ENCODE measurements at places on chromosomes 11 and 22.

DNA sequence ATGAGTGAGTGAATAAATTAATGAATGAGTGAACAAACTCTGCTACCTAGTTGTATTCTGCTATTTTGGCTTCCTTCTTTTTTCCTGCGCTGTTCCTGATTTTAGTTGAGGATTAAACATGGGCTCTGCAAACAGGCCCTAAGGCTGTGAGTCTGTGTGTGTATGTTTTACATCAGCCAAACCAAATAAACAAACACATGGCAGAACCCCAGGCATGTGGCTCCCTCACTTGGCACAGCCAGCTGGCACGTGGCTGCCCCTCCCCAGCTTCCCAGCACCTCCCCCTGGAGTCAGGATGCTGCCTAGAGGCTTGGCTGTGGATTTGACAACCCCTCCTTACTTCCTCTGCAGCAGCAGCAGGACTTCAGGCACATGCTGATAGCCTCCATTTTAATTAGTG, 593.2 kb downstream of the INSC start:
- no peak for DNase-seq

DNA sequence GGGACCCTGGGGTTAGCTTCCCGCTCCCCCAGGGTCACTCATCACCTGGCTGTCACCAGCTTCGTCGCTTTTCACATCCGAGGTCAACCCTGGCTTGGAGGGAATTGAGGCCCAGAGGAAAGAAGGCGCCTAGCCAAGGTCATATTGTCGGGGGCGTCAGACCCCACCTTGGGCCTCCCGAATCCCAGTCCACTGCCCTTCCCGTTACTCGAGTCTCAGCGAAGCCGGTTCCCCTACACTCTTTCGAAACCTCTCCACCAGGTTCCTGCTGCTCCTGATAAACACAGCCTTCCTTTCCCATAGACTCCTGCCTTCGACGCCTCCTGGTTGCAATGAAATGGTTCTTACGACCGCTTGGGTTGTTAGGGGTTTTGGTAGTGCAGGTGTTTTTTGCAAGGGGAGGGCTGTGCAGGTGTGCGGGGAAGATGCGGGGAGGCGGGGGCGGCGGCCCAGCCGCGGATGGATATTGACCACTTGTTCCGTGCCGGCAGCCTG, 642 bp downstream of the NAA40 start:
- no peak for DNase-seq

DNA sequence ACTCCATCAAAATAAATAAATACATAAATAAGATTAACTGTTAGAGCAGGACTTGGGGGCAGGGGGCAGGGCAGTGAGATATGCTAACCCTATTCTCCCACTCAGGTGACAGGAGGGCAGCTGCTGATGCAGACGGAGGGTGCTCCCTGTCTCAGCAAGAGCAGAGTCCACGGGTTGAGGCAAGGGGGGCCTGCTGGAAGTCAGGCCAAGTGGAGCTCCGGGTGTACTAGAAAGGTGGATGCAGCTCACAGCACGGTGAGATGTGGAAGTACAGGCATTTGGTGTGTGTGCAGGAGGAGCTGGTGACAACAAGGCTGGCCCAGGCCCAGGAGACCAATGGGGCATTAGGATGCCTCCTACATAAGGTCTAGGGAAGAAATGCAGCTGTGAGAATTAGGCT, 467.3 kb upstream of the B3GAT1 start:
- DNase-seq = no peak

DNA sequence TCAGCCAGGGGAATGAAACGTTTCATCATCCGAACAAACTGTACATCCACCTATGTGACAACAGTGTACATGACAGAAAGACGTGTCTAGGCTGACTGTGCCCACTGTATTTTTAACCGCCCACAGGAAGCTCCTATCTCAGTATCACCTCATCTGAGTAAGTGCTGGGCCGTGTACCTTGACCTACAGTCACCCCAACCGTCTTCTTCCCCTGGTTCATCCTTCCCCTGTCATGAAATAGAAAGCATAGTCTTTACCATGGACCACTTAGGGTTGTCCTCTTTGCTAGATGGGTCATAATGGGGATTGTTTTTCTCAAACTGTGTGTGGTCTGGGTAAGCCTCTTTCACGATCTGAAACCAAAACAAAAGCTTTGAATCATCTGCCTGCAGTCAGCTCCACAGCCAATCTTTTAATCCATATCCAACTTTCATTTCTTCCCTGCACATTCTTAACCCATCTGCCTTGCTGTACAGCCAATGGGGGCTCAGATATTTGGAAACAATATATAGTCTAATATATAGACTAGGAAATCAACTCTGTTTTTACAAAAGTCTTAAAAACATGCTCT, 4.2 kb downstream of the THYN1 start:
- no peak for DNase-seq

GRCh38 chr22:49305966-49306631, 521.6 kb downstream of the BRD1 start:
- no peak for DNase-seq

- DNase-seq = no peak
Observed at GRCh38 chr11:116225236-116225635, 547.6 kb downstream of the BUD13 start.

GRCh38 chr11:108508653-108509593, 10.7 kb upstream of the POGLUT3 start:
- no peak for DNase-seq
